ENCODE measurements at places on chromosomes 1 and 21.

DNA sequence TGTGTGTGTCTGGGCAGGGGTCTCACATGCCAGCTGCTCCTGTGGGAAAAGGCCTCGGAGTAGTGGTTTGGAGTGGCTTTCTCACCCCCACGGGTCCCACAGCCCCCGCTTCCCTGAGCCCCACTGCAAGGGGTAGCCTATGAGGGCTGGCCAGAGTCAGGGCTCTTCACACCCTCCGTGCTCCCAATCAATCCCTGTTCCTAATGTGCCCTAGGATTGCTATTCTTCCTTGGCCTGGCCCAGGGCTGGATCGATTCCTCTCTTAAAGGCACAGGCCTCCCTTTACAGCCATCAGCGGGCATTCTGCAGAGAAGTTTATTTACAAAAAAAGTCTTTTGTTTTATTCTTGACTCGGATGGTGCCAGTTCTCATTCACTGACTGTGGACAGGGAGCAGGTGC is 19.3 kb upstream of the ACTL8 start:
- DNase-seq = no peak

- DNase-seq = no peak
These were observed 504 bp upstream of the SDHC start for GRCh38 chr1:161313554-161314200.

GRCh38 chr1:211908453-211908852 is 77.9 kb upstream of the LPGAT1 start:
- no peak for DNase-seq

DNA sequence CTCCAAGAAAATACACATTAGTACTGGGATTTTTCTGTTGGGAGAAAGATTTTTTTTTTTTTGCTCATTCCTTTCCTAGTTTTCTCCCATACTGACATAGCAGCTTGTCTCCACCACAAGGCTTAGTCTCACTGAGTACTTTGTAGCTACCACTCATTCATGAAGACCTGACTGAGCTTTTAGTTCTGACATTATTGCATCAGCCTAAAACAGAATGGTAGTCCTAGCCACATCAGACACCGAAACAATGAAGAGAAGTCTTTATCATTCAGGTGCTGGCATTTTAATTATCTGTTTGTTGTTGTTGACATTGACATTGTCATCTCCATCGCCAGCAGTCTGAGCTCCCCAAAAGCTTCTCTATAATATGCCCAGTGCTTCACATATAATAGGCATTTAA is 21.1 kb upstream of the C1orf21 start:
- no peak for DNase-seq

DNA sequence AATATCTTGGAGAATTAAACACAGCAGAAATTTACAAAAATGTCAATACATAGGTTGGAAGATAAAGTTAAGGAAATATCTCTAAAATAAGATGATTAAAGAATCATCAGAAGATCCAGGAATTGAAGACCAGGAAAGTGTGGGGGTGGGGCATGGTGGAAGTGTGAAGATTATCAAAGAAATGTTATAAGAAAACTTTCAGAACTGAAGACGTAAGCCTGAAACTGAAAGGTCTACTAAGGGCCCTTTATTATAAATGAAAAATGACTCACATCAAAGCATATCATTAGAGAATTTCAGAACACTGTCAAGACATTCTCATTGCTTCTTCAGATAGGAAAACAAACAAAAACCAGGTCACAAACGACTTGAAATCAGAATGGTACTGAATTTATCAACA is 92.4 kb upstream of the DPT start:
- no peak for DNase-seq
